NCI-H2171 treated with DMSO at 0.1 percent for 48 hours (cell line): ENCODE measurements at places on chromosomes 11 and 22.
A peak's percentile ranks its signal among the peaks of the same experiment; 100 is the strongest.

DNA sequence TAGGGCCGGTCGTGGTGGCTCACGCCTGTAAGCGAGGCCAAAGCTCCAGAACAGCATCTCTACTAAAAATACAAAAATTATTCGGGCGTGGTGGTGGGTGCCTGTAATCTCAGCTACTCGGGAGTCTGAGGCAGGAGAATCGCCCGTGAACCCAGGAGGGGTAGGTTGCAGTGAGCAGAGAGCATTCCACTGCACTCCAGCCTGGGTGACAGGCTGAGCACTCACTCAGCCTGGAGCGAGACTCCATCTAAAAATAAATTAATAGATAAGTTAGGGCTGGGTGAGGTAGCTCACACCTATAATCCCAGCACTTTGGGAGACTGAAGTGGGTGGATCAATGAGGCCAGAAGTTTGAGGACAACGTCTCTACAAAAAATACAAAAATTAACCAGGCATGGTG, 10.2 kb upstream of the TAB1 start:
- no peak for DNase-seq

- DNase-seq = no peak
Measured at GRCh38 chr22:30092686-30093085, 12.4 kb downstream of the HORMAD2 start.

DNA sequence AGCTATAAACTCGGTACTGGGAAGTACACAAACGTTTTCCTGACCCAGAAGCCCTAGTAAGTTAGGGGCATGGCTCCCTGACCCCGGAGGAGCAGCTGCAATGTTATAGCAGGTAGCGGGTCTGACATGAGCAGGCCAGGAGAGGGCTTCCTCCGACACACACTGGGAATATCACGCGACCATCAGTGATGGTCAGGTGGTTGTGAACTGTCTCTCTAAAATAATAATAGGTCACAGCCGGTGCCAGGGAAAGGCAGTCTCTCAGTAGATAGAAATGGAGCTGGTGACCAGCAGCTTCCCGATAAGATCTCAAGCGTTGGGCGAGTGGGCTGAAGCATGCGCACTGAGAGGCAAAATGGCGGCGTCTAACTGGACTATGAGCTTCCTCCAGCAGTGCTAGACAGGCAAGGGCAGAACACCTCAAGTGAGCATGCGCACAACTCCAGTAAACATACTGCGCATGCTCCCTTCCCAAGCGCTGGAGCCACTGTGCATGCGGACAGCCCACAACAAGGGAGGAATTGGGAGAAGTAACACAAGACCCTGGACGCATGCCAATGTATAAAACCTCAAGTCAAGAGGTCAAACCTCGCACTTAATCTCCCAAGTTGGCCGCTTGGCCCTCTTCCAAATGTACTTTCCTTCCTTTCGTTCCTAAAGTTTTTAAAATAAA, 22.3 kb upstream of the TESMIN start:
- no peak for DNase-seq

DNA sequence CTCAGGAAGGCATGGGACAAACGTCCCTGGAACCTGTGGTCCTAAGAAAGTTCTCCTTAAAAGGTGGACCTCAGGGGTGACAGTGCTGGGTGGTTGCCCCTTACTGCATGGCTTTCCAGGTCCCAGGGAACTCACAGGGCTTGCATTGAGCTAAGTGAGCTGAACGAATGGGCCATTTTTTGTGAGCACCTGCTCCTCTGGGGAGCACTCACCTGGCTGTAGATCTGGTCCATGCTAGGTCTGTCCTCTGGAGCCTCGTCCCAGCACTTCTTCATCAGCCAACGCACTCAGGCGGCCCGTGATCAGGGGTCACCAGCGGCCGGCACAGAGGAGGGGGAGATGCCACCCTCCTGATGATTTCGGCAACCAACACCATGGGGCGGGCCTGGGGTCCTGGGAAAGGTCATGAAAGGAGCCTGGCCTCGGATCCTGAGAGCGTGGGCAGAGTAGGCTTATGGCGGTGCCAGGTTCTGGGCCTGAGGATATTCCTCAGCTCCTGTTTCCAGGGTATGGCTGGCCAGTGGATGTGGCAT, 36.8 kb upstream of the LRRC32 start:
- DNase-seq = no peak

- DNase-seq = no peak
Measured at GRCh38 chr11:74011360-74012073, 2.6 kb upstream of the UCP3 start.

DNA sequence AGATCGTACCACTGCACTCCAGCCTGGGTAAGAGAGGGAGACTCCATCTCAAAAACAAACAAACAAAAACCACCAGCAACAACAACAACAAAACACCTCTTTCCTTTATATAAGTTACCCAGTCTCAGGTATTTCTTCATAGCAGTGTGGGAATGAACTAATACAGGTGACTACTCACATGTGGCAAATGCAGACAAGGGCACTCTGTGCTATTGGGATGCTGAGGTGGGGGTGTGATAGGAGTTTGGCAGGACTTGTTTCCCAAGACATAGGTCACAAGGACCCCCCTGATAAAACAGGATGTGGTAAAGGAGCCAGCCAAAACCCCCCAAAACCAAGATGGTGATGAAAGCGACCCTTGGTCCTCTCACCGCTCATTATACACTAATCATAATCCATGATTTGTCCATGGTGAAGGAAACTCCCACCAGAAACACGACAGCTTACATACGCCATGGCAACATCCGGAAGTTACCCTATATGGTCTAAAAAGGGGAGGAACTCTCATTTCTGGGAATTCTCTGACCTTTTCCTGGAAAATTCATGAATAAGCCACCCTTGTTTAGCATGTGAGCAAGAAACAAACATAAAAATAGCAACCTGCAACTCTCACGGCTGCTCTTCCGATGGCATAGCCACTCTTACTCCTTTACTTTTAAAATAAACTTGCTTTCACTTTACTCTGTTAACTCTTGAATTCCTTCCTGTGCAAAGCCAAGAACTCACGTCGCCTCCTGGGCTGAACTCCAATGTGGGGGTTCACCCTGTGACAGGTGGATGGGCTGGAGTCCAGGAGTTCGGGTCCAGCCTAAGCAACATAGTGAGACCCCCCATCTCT, 18.8 kb upstream of the INCENP start:
- DNase-seq = no peak

DNA sequence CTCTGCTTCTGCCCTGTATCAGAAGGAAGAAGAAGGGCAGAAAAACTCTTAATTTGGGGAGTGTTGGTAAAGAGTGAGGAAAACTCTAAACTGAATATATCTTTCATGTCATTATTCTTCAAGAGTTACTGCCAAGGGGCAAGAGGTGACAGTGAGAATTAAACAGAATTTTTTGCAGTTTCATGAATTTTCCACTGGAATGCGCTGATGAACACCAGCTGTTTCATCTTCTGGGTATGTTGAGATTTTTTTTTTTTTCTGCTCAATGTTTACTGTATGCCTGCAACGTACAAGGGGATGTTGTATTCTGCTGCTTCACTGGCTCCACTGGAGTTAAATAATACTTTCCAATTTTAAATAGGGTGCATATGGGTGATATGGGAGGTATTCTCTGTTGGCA, 117.8 kb downstream of the FAM76B start:
- DNase-seq = peak; percentile 90

- DNase-seq = no peak
Measured at GRCh38 chr11:6474413-6474792, 662 bp upstream of the TRIM3 start.

DNA sequence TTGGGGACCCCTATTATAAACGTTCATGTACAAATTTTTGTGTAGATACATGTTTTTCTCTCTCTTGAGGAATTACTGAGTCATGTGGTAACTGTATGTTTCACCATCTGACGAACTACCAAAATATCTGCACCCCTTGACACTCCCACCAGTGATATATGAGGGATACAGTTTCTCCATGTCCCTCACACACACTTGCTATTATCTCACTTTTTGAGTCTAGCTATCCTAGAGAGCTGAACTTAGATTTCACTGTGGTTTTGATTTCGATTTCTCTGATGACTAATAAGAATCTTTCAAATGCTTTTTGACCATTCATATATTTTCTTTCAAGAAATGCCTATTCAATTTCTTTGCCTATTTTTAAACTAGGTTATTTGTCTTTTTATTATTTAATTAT, 200.2 kb downstream of the PGR start:
- DNase-seq = no peak

GRCh38 chr11:3799143-3799542, 1.8 kb upstream of the NUP98 start:
- no peak for DNase-seq

DNA sequence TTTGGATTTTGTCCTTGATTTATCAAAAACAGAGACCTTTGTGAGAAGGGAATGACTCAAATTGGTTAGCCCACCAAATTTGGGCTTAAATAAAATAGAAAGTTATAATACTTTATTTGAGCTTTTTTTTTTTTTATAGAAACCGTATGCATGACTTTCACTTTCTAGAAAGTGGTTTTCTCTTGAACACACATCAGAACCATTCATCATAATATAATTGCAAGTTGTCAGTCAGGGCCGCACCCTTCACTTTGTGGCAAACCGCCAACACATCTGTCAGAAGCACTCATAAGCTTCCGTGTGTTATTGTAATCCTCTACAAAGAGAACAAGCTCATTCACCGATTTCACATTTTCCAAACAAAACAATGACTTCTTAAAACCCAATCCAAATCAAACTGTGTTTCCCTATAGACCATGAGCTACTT, 76.1 kb downstream of the SOX6 start:
- DNase-seq = peak; percentile 56

- DNase-seq = no peak
Measured at GRCh38 chr11:126893796-126894195, 106.8 kb downstream of the KIRREL3 start.

DNA sequence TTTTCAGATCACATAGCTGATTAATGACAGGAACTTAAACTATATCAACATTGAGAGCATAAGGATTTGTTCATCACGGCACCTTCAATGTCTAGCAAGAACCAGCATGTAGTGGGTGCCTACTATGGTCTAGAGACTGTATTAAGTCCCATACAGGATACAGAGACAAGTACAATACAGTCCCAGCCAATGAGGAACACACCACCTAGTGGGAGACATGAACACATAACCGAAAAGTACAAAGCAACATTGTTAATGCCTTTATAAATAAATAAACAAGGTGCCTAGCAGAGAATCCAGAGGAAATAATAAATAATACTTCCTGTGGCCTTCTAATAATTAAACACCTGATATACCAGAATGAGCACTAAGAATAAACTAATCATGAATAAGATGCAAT, 87.7 kb upstream of the OPCML start:
- DNase-seq = peak; percentile 3

GRCh38 chr11:27291302-27291889, 71.6 kb downstream of the CCDC34 start:
- DNase-seq = peak; percentile 48

- peak; percentile 45 for DNase-seq
Measured at GRCh38 chr11:75562836-75563484, 907 bp downstream of the SERPINH1 start.

DNA sequence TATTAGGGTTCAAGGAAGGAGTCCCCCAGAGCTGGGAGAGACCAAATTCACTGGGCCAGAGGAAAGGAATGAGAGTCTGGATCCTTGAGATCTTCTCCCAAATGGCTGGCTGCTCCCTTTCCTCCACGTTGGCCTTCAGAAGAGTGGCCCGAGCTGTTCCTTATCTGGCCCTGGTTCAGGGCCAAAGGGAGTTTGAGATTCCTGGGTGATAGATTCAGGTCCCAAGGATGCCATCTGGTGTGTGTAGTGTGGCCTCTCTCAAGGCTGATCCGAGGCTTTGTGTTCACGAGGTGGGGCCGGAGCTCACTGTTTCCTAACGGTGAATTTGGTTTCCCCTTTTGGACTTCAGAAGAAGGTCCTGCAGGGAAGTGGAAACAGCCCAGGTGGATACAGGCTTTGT, 17.4 kb upstream of the ABCC8 start:
- no peak for DNase-seq

DNA sequence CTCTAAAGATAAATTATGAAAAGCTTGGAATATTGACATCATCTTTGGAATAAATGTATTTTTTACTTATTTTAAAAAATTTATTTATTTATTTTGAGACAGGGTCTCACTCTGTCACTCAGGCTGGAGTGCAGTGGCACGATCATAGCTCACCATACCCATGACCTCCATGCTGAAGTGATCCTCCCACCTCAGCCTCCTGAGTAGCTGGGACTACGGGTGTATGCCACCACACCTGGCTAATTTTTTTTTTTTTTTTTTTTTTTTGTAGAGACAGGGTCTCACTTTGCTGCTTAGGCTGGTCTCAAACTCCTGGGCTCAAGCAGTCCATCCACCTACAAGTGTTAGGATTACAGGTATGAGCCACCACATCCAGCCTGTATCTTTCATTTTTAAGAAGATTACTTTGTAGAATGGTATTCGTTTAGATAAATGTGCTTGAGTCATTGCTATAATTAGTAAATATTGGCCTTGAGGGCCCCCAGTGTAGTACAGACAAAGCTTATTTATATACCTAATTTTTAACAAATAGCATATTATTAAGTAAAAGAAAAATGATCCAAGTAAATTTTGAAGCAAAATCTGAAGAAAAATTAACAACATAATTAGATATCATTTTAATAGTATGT, 8.5 kb downstream of the SWAP70 start:
- DNase-seq = no peak

GRCh38 chr22:24157822-24158135, 23.5 kb upstream of the SUSD2 start:
- no peak for DNase-seq

DNA sequence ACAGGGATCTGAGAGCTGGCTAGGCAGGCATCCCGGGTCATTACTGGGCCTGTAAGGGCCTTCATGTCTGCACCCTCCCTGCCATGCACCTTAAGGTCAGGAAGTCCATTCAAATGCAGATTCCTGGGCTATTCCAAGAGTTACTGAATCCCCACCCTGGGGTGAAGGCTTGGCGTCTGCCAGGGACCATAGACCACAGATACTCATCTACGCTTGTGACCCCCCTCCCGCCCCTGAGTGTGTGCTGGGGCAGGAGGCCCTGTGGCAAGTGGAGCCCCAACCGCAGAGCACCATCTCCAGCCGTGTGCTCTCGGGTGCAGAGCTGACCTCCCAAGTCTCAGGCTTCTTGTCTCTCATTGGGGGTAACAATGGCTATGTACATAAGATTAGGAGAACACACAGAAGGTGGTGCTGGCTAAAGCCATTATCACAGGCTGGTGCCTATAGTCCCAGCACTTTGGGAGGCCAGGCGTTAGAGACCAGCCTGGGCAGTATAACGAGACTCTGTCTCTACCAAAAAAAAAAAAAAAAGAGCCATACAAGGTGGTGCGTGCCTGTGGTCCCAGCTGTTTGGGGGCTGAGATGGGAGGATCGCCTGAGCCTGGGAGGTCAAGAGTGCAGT, 19.1 kb upstream of the KCNQ1OT1 start:
- no peak for DNase-seq

GRCh38 chr11:101435408-101435973, 148.3 kb downstream of the TRPC6 start:
- no peak for DNase-seq

- DNase-seq = no peak
Measured at GRCh38 chr11:46352063-46352841, 5.0 kb downstream of the DGKZ start.
